ENCODE measurements at places on chromosomes 16 and 17.

GRCh38 chr17:1626333-1626732 is 2.3 kb downstream of the SLC43A2 start:
- no peak for DNase-seq

- peak; percentile 98 for DNase-seq
Observed at GRCh38 chr17:76384222-76384986, at the start of gene SPHK1. Gene SPHK1, plus strand, starts transcription at chr17:76384609. Its CDS starts 1,036 bp downstream, at chr17:76385645.

GRCh38 chr17:81256616-81257015 is 17.5 kb downstream of the NDUFAF8 start:
- no peak for DNase-seq

- DNase-seq = no peak
Observed at GRCh38 chr16:30430428-30430970, 669 bp upstream of the DCTPP1 start.

DNA sequence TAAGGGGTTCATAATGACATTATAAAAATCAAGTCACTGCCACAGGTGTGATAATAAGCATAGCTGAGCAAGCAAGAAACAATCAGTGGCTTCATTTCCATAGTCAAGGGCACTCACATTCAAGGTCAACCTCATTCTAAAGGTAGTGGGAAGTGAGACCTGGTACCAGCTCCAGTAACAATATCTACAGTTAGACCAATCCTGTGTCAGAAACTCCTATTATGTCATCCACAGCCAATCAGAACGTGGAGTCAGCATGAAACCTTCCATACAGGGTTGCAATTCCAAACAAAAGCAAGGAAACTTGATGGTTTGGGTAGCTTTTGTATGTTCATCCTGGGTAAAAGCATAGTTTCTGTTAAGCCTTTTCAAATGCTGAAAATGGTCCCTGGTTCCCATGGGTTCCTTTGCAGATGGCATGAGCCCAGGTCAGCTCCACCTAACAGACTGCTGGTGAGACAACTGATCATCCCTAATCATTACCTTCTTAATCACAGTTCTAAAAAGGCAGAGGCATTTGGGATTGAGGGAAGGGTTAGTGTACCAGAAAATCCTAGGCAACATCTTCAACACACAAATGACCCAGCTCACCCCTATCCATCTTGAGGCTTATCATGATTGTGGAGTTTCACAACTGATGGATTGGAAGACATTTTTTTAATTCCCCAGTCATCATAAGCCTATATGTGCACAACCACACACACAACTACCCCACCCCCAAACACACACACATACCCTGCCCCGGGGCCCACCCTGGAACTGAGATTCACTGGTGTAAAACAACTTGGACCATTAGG is 30.4 kb downstream of the TEX2 start:
- DNase-seq = no peak

DNA sequence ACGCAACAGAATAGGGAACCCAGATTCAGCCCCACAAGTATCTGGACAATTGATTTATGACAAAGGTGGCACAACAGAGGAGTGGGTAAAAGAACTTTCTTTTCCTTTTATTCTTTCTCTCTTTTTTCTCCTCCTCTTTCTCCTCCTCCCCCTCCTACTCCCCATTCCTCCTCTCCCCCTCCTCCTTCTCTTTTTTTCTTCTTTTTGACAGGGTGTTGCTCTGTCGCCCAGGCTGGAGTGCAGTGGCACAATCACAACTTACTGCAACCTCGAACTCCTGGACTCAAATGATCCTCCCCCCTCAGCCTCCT is 16.1 kb downstream of the GNGT2 start:
- DNase-seq = no peak

- no peak for DNase-seq
Observed at GRCh38 chr17:74478420-74479100, 12.1 kb downstream of the CD300A start.

- DNase-seq = no peak
Observed at GRCh38 chr16:81410643-81411293, 33.8 kb upstream of the CMIP start.

- DNase-seq = peak; percentile 89
Observed at GRCh38 chr17:72556944-72557826, 436.4 kb downstream of the SOX9 start.

DNA sequence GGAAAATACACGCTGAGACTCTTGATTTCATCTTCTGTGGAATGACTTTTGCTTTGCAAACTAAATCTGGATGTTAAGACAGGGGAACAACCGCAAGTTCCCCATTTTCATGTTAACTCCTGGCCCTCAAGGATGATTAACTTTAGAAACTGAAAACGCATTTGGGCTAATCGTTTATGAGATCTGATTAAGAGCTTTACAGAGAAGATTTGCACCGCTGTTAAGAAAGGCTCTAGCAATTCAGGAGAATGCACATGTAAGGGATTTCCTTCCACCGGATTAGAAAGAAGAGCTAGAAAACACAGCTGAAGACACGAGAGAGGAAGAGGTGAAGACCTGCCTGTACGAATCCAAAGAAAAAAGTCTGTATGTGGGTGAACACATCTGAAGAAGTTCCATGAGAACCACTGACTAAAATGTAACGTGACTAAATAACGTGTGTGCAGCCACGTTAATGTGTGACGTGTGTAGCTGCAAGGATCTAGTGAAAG is 106.4 kb downstream of the YPEL2 start:
- DNase-seq = no peak

Data from T47D (cell line).